SK-N-MC (cell line): ENCODE measurements at places on chromosomes 12 and 14.

DNA sequence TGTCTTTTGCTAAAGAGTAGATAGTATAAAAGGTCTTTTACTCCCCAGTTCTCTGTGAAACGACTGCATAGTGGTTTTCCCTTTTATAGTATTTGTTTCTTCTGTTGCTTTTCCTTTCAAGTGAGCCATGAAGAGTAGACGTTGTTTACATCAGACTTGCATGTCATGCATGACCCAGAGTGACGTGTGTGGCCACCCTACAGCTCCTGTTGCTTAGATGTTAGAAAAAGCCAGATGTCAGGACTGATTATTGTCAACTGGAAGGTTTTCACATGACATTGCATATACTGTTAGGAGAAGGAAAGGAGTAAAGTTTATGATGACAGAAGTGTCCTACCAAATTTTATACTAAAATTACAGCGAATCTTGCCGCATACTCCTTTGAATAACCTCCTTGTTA lies 1.3 kb upstream of the RD3L start:
- no peak for DNase-seq

DNA sequence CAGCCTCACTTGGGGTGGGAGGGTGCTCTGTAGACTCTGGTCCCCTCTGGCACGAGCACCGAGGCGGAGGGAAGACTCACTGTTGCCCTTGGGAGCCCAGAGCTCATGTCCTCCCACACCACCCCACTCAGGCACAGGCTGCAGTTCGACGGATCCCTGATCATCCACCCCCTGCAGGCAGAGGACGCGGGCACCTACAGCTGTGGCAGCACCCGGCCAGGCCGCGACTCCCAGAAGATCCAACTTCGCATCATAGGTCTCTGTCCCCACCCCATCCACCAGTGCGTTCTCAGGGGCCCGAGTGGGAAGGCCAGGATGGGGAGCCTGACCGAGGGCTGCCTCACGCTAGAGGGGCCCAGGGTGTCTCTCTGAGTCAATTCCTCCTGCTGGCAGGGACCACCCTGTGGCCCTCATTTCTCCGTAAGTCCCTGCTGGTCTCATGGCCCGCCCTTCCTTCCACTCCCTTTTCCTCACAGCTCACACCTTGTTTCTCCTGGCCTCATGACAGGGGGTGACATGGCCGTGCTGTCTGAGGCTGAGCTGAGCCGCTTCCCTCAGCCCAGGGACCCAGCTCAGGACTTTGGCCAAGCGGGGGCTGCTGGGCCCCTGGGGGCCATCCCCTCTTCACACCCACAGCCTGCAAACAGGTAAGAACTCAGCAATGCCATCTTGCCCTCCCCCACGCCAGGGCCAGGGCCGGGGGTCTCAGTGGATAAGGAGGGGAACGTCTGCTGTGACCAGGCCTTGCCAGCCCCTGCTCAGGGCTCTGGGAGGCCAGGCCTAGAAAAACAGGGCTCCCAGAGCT lies 27.0 kb downstream of the PAPLN start:
- no peak for DNase-seq

- DNase-seq: no peak
Observed at GRCh38 chr12:14167005-14167628, 185.7 kb upstream of the GRIN2B start.

DNA sequence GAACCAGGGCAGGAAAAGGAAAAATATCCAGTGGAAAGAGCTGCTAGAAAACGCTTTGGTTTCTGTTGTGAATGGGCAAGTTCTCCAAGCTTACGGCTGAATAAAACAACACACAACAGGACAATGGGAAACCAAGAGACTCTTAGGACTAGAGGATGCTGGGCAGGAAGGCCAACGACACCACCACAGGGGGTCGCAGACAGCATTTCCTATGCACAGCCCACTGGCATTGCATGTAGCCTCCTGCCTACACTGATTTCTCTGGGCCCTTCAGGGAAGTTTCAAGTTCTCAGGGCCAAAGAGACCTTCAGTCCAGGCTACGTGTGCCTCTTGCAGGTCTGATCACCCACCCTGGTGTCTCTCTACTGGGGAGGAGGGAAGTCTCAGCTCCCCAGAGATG lies 108.0 kb downstream of the RIMBP2 start:
- DNase-seq: no peak

DNA sequence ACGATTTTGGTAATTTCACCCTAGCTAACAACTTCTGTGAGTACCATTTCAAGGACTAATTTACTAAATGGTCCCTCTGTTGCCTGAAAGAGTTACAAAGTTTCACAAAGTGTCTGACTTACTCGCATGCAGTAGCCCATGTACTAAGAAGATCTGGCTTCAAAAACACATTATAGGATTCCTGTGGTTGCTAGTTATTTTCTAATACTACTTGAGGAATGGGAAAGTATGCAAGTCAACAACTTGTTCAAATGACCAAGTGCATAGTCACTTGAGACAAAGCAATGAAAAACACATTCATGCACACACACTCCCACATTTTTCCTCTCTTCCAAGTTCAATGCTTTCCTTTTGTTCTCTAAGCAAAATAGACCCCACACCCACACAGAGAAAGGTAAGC lies 219.7 kb upstream of the TMPO start:
- DNase-seq: no peak

DNA sequence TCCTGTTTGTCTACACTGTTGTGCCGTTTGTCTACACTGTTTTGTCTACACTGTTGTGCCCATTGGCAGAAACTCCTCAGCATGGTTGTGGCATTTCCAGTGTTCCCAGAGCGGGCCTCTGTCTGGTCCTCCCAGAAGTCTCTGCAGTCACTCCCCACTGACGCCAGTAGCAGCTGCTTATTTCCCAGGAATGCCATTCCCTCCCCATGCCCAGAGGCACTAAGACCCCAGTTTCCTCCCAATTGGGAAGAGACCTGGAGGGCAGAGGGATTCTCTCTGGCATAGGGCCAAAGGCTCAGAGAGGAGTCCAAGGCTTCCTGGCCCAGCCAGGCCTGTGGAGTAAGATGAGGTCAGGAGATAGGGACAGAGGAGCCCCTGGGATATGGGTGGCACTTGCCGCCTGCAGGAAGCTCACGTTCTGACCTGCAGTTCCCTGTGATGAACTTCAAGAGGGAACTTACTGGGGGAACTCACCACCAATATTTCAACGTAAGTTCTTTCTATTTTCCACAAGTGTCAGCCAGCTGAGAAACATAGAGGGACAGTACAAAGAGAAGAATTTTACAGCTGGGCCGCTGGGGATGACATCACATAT lies 69.1 kb downstream of the TNFAIP2 start:
- DNase-seq: no peak

DNA sequence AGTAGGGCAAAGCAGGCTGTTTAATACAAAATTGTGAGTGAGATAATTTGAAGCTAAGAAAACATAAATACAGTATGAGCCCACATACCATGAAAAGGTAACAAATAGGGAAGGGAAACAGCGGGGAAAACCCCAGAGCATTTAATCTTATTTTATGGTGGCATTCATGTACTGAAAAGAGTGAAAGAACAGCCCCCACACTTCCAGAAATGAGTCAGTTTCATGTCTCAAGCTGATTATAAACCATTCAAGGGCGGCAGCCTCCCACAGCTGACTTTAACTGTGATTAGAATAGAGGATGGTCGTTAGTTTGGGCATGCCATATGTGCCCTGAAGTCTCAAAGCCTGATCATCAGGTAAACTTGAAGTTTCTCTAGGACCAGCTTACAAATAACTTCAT lies 64.5 kb downstream of the FOXG1 start:
- no peak for DNase-seq

- no peak for DNase-seq
Observed at GRCh38 chr14:64265222-64265621, 28.9 kb downstream of the ESR2 start.

GRCh38 chr12:91991399-91992187 lies 154.1 kb downstream of the BTG1 start:
- DNase-seq: no peak

DNA sequence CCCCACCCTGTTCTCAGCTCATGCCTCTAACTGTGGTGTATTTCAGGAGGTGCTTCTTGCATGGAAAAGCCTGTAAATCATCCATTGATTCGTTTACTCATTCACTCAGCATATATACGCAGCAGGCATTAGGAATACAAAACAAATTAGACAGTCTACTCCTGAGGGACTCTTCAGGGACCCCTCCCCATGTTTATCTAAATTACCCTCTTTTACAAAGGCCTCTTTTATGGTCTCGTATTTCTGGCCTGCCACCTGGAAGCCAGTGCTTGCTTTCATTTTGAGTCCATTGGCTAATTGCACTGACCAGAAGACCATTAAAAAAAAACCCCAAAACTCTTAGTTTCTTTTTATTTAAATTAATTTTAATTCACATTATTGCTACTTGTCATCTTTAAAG lies 134.4 kb downstream of the DACT1 start:
- no peak for DNase-seq

DNA sequence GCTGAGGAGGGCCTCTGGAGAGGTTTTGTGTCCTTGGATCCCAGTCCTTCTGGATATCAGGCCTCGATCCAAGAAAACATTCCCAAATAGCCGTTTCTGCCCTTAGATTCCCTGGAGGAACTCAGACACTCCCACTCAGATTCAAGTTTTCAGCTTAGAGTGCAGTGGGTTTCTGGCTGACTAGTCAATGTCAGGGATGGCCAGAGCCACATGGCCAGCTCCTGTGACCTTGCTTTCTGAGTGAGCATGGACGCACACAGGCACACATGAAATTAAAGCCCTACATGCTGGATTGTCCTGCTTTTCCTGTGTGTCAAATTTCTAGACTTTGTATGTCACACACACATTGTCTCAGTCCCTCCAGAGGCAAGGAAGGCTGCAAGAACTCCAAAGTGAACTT lies 86.2 kb downstream of the TNFAIP2 start:
- DNase-seq: no peak

GRCh38 chr12:94839347-94839746 lies 164.2 kb downstream of the NDUFA12 start:
- no peak for DNase-seq

GRCh38 chr12:22518060-22518719 lies 26.2 kb downstream of the C2CD5 start:
- DNase-seq: no peak

DNA sequence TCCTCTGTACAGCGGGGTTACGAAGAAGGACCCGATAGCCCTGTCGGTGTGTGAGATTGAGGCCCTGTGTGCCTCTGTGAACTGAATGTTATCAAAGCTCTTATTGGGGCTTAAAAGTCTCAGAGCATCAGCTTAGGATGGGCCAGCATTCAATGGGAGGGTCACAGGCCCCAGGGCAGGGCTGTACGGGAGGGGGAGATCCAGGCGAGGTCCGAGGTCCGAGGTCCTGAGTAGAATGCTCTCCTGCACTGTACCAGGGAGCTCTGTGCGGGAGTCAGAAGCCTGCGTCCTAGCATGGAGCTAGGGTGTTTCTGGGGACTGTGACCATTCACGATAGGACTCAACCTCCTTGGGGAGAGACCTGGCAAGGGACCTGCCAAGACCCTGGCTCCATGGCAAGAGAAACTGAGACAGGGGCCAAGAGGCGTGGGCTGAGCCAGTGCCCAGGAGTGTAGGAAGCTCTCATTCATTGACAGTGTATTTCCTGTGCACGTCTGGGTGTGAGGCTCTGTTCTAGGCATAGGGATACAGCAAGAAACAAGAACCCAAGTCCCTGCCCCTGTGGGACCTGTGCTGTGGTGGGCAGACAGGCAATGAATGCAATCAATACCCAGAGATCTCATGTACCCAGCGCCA lies 12.0 kb upstream of the FAM181A start:
- no peak for DNase-seq

DNA sequence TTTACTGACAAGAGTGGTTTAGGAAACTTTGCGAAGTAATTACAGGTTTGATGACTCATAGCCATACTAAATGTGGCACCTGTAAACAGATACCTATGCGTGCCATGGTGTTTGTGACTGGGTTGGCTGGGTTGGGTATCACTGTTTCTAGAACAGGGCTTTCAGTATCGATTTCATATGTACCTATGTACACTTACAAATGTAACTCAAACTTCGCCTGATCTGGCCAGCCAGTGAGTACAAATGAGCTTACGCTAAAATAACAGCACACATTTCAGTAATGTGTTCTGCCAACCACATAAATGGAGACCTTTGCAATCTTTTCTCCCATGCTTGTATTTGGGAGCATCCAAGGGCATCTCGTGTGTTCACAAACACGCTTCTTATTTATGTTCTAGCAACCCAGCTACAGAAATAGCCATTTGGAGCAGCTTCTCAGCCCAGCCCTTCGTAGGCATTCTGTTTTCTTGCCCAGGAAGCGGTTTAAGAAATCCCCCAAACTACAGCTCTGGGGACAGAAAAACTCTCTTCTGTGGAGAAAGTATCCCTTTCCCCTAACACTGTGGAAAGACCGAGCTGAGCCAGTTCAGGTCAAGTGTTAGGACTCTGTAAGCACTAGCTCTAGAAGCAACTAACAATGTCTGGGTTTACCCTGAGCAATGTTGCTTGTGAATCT lies 42.3 kb upstream of the MDM1 start:
- DNase-seq: no peak

DNA sequence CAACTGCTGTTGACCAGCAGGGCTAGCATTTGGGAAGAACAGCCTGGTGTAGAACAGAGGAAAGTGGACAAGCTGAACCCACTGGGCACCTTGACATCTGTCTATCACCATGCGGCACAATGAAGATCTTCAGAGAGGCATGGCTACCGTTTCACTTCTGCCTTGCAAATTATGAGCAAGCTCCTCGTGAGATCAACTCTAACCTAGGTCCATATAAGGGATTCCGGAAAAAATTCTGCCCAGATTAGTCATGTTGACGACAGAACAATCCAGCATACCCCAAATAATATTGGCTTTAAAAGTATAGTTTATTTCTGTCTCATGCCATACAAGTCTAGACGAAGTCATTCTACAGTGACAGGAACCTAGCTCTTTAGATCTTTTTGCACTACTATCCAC lies 91.6 kb upstream of the ATF7IP start:
- no peak for DNase-seq

GRCh38 chr14:56657604-56658003 lies 78.0 kb downstream of the TMEM260 start:
- DNase-seq: no peak

DNA sequence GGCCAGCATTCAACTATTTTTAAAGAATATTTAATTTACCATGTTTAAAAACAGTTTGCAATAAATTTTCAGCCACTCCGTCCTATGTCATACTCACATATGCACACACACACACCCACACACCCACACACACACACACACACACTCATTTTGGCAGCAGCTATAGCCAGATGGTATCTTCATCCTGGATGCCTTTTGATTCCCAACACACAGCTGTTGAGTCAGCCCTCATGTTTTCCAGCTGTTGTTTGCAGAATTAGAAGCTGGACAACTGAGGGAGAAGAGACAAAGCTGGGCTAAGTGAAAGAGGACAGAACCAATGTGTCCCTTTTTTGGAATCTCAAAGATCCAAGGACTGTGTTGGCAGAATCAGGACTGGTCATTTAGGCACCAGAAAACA lies 80.0 kb upstream of the EGLN3 start:
- no peak for DNase-seq

- DNase-seq: peak; percentile 12
Observed at GRCh38 chr14:90599748-90600507, 203.1 kb downstream of the CALM1 start.
